Activated CD8-positive, alpha-beta memory T cell treated with anti-CD3 and anti-CD28 coated beads, Interleukin-2, amount 10 ng/mL, durations not matched to agents 7 days and 5 days (primary cell): ENCODE measurements at places on chromosomes 16 and 17. TPM values are rescaled to one million over a fixed set of nuclear protein-coding genes. Genes with fewer than 3 reads are reported as not detected.
A peak's percentile ranks its signal among the peaks of the same experiment; 100 is the strongest.

The MLYCD gene
- total RNA-seq: 5.3 TPM

The BFAR gene
- 59.2 TPM for total RNA-seq

The ZNF18 gene
- total RNA-seq: 9.3 TPM

The CTRB2 gene
- total RNA-seq: not detected

The CYGB gene
- total RNA-seq: not detected

The SSTR5 gene
- not detected for total RNA-seq

The KCNAB3 gene
- 6.6 TPM for total RNA-seq

GRCh38 chr17:66364508-66364907 lies 62.1 kb downstream of the PRKCA start:
- H3K27ac ChIP-seq: peak overlapping the region; percentile 57
- peaks cover 10% of the 10 kb centered on the region for H3K36me3 ChIP-seq
- DNase-seq: no peak
- H3K4me1 ChIP-seq: peaks cover 52% of the 10 kb centered on the region
- no peaks in the 10 kb centered on the region for H3K27me3 ChIP-seq

GRCh38 chr16:26569793-26570192 lies 496.9 kb upstream of the C16orf82 start:
- DNase-seq: no peak
- H3K4me3 ChIP-seq: no peak overlapping the region
- no peaks in the 10 kb centered on the region for H3K36me3 ChIP-seq
- no peak overlapping the region for H3K27ac ChIP-seq
- H3K27me3 ChIP-seq: peaks cover 19% of the 10 kb centered on the region
- H3K4me1 ChIP-seq: peaks cover 6% of the 10 kb centered on the region

DNA sequence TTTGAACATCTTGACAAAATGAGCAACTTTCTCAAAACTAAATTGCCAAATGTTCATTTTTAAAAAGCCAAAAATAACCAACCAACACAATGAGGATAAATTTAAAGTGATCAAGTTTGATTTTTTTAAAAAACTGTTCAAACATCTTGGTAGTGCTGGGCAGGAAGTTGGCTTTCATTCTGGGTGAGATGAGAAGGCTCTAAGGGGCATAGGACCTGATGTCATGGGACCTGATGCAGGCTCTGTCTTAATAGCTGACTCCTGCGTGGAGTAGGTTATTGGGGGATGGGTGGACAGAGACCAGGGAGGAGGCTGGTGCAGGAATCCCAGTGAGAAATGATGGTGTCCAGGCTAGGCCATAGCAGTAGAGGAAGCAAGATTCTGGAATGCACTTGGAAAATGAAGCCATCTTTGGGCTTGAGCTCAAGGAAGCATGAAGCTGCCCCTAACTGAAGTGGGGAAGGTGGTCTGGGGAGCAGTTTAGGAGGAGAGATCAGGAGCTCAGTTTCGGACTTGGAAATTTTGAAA lies 20.4 kb downstream of the NLRC5 start:
- H3K4me3 ChIP-seq: peak overlapping the region; percentile 32
- H3K27ac ChIP-seq: peak overlapping the region; percentile 89
- H3K36me3 ChIP-seq: peaks cover 29% of the 10 kb centered on the region
- DNase-seq: no peak
- H3K4me1 ChIP-seq: peaks cover 83% of the 10 kb centered on the region
- no peaks in the 10 kb centered on the region for H3K27me3 ChIP-seq

DNA sequence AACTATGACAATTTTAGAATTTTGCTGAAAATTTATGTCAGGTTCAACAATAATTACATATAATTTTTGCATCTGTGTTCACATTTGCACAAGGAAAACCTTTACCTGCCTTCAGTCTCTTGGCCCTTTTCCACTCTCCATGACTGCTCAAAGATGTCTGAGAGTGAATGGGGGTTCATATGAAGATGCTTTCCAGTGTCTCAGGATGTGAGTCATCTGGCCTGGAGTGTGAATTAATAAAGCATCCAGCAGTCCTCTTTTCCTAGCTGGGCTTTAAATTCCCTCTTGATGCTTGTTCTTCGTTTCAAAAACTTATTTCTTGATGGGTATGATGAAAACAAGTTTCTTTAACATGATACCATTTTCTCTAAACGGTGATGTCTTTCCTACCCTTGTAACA lies 99.9 kb downstream of the CDK5R1 start:
- no peak overlapping the region for H3K27ac ChIP-seq
- no peak for DNase-seq
- H3K4me1 ChIP-seq: no peaks in the 10 kb centered on the region

DNA sequence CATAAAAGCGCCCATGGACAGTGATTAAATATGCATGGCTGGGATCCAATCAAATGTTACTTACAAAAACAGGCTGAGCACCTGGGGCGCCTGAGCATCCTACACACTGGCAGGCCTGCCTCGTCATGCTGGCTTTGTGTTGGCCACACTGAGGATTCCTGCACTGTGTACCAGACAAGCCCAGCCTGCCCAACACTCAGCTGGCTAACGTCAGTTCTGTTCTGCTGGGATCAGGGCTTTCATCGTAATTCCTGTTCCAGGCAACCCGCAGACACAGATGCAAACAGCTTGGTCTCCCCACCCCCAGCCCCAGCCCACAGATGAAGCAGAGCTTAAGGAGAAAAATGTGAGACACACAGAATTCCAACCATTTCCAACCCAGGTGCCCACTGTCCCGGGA lies 30.7 kb downstream of the PIMREG start:
- H3K36me3 ChIP-seq: no peaks in the 10 kb centered on the region
- no peak overlapping the region for H3K27ac ChIP-seq
- H3K4me3 ChIP-seq: no peak overlapping the region
- H3K4me1 ChIP-seq: no peaks in the 10 kb centered on the region
- H3K27me3 ChIP-seq: no peaks in the 10 kb centered on the region

- H3K4me1 ChIP-seq: peaks cover 35% of the 10 kb centered on the region
- peaks cover 2% of the 10 kb centered on the region for H3K36me3 ChIP-seq
- H3K4me3 ChIP-seq: peak within 1 kb of the TSS; percentile 83
- peak within 1 kb of the TSS; percentile 76 for H3K27ac ChIP-seq
These were observed at the start of the genes GNPTG and TSR3 for GRCh38 chr16:1351582-1352362. Gene GNPTG (plus strand): TSS chr16:1351931. CDS start chr16:1351966, 35 bp downstream. Gene TSR3 (minus strand): TSS chr16:1351878. CDS start chr16:1351804, 74 bp downstream.

DNA sequence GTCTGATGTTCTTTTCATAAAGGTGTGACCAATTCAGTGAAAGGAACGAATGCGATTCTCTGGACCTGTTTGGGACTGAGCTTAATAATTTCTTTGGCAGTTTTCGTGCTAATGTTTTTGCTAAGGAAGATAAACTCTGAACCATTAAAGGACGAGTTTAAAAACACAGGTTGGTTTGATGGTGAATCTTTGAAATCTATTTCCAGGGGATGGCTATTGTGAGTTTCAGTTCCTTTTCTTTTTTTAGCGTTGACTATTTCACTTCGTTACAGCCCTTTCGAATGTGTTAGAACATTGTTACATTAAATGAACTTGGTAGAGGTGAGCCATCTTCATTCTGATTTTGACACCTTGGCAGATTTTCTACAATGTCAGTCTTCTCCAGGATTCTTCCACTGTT lies 1.2 kb downstream of the TNFRSF17 start:
- peaks cover 7% of the 10 kb centered on the region for H3K4me1 ChIP-seq
- no peak overlapping the region for H3K4me3 ChIP-seq
- H3K36me3 ChIP-seq: no peaks in the 10 kb centered on the region
- no peak for DNase-seq
- peaks cover 7% of the 10 kb centered on the region for H3K27me3 ChIP-seq

DNA sequence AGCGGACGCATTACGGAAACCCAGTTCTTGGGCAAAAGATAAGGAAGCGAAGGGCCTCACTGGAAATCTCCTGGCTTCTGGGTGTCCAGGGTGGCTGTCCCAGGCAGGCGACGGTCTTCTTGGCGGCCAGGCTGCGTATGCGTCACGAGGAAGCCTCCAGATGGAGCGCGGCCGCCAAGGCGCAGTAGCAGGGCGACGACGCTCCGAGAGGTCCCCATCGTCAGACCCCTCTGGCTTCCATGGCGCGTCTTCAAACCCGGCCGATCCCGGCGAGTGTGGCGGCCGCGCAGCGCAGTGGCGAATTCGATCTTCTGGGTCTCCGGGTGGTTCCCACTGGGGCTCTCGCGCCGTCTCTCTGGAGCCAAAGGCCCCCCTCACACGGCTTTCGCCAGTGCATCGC lies 13.8 kb upstream of the ANKRD40CL start:
- peak overlapping the region; percentile 28 for H3K4me3 ChIP-seq
- H3K4me1 ChIP-seq: peaks cover 23% of the 10 kb centered on the region
- no peaks in the 10 kb centered on the region for H3K36me3 ChIP-seq

- no peak overlapping the region for H3K4me3 ChIP-seq
- H3K27me3 ChIP-seq: no peaks in the 10 kb centered on the region
- H3K27ac ChIP-seq: no peak overlapping the region
- no peaks in the 10 kb centered on the region for H3K4me1 ChIP-seq
- H3K36me3 ChIP-seq: no peaks in the 10 kb centered on the region
- DNase-seq: no peak
These were observed 68.0 kb upstream of the CDC42EP4 start for GRCh38 chr17:73379826-73380225.

DNA sequence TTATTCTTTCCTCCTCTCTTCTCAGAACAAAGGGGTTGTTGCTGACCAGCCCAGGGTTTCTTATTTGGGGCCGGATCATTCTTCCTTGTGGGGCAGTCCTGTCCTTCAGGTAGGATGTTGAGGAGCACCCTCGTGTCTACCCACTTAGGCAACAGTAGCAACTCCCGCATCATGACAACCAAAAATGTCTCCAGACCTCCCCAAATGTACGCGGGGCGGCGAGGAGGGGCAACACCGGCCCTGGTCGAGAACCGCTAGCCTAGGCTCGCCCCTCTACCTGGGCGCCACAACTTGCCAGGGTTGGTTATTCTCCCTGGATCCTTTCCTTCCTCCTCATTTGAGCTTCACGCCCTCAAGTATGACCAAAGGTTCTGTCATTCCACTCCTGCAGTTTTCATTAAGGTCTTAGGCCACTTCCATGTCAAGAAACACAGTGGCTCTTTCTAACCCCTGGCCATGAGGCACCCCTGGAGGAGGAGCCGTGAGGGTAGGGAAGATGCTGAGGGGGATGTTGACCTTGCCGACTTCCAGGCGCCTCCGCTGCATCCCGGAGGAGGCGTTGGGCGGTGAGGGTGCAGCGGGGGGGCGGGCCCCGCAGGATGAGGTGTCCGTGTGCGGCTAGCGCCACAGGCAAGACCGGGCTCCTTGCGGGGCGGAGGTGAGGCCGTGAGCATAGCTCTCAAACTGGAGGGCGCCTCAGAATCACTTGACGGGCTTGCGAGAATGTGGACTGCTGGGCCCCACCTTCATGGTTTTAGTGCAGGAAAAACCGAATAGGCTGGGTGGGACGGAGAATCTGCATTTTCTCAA lies 712 bp upstream of the SPECC1 start:
- H3K36me3 ChIP-seq: no peaks in the 10 kb centered on the region
- H3K4me3 ChIP-seq: peak overlapping the region; percentile 86
- peaks cover 55% of the 10 kb centered on the region for H3K27me3 ChIP-seq
- peak overlapping the region; percentile 4 for H3K27ac ChIP-seq

- no peak overlapping the region for H3K4me3 ChIP-seq
- no peaks in the 10 kb centered on the region for H3K27me3 ChIP-seq
- no peak for DNase-seq
- no peaks in the 10 kb centered on the region for H3K36me3 ChIP-seq
These were observed 18.8 kb downstream of the MAP1LC3B start for GRCh38 chr16:87410968-87411367.

GRCh38 chr17:4711661-4712181 lies 1.3 kb downstream of the ARRB2 start:
- peaks cover 60% of the 10 kb centered on the region for H3K4me1 ChIP-seq
- no peaks in the 10 kb centered on the region for H3K27me3 ChIP-seq
- peak overlapping the region; percentile 97 for H3K27ac ChIP-seq
- DNase-seq: no peak
